ENCODE measurements at places on chromosomes 6 and 20.
A peak's percentile ranks its signal among the peaks of the same experiment; 100 is the strongest.

DNA sequence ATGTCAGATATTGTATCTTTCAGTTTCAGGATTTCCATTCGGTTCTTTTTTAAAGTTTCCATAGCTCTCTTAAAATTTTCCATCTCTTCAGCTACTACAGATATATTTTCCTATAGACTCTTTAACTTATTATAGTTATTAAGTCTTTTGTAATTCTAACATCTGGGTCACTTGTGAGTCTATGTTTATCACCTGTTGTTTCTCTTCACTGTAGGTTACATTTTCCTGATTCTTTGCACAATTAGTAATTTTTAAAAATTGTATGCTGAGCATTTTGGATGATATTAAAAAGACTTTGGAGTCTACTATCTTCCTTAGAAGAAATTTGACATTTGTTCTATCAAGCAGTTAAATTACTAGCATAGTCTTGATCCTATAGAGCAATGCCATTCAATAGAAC, 140.7 kb downstream of the QRSL1 start:
- DNase-seq = no peak
- no peaks in the 10 kb centered on the region for H3K4me1 ChIP-seq
- H3K36me3 ChIP-seq = no peaks in the 10 kb centered on the region
- no peak overlapping the region for H3K4me3 ChIP-seq

DNA sequence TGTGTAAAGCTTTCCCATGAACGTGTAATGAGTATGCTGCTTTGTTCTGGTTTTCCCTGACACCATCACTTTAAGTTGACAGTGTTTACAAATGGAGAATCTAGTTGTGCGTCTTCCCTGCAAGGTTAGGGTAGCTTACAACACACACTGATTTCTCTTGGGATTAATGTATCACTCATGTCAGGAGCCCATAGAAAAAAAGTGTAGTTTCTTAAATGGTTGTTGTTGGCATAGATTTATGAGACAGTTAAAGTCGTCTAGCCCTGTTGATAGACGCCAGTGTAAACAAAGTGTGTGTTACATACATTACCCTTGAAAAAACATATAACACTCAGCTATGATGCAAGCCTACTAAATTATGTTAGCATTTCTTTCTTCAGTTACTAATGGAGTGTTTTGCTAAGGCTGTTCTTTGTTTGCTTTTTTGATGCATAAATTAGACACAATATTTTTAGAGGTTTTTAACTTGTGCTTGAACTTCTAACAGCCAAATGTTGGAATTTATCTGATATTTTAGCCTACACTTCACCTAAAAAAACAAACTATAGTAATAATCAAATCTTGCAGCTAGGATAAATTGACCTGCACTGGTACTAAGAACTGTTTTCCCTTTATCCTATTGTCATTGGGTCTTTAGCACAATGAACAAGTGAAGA, 88.6 kb downstream of the RNF217 start:
- H3K27ac ChIP-seq = no peak overlapping the region
- H3K36me3 ChIP-seq = no peaks in the 10 kb centered on the region
- no peak overlapping the region for H3K4me3 ChIP-seq
- no peaks in the 10 kb centered on the region for H3K4me1 ChIP-seq

DNA sequence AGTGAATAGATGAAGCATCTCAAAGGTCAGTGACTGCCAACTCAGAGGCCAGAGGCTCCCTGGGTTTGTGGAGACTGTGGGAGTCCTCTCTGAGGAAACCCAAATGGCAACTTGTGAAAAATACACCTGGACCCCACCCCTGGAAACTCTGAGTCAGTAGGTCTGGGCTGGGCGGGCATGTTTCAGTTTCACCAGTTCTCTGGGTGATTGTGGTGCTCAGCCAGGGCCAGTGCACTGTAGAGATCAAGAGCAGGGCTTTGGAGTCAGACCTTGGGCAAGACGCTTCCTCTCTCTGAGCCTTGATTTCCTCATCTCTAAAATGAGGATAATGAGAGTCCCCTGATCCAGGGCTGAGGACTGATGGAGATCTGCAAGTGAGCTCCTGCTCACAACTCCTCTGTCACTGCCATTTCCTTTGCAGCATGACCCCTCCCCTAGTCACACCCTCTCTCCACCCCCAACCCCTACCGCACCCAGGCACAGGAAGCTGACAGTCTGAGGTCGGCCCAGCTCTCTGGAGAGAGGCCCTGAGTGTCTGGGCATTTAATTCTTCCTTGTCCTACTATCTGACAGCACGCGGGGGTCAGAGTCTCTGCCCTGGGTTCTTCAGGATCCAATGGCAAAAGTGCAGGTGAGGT, 5.1 kb downstream of the DEF6 start:
- H3K4me1 ChIP-seq = peaks cover 70% of the 10 kb centered on the region
- H3K4me3 ChIP-seq = peak overlapping the region; percentile 78
- peak overlapping the region; percentile 92 for H3K27ac ChIP-seq
- DNase-seq = peak; percentile 96
- H3K36me3 ChIP-seq = peaks cover 39% of the 10 kb centered on the region

DNA sequence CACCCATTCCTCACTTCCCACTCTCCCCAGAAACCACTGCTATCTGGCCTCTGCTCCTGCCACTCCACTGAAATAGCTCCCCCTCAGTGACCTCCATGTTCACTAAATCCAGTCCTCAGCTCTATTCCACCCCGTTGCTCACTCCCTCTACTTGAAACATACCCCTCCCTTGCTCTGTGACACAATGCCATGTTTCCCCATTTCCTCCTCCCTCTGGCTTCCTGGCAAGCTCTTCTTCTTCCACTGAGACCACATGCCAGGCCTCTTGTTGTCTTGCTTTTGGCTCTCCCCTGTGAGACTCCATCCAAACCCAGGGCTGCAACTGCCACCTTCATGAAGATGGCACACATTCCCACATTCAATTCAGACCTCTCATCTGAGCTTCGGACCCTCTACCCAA, 13.9 kb downstream of the TMEM151B start:
- no peak for DNase-seq
- no peak overlapping the region for H3K4me3 ChIP-seq
- H3K27me3 ChIP-seq = peaks cover 52% of the 10 kb centered on the region
- no peaks in the 10 kb centered on the region for H3K4me1 ChIP-seq

DNA sequence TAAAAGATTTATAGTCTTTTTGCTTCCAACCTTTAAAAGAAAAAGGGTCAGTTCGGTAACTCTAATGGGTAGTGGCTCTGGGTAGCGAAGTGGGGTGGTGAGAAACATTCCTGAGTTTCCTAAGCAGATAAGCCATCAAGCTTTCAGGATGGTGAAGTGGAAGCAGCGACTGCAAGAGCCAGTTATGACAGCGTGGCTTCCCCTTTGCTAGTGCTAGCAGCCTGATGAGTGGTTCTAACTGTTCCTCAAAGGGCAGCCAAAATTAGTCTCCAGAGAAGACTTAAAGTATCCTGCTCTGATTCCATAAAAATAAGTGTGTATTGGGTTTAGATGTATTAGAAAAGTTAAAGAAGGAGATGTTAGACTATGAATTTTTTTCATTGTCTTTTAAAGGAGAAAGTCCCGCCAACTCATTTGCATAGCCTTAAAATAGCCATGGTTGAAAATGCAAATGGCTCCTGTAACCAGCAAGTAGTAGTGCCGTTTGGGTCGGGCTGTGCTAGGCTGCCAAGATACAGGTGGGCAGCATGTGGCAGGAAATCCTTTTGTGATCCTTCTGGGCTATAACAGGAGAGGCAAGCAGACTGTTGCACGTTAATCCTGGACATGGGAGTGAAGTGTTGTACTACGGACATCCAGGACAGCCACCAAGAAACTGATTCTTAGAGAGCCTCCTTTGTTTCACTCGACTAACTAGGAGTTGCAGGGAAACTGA, 18.0 kb downstream of the ELOVL2 start:
- no peak overlapping the region for H3K27ac ChIP-seq
- no peaks in the 10 kb centered on the region for H3K4me1 ChIP-seq
- peaks cover 44% of the 10 kb centered on the region for H3K27me3 ChIP-seq
- H3K4me3 ChIP-seq = no peak overlapping the region
- no peaks in the 10 kb centered on the region for H3K36me3 ChIP-seq

GRCh38 chr6:73614802-73615201, 39.0 kb downstream of the SLC17A5 start:
- H3K4me1 ChIP-seq = peaks cover 4% of the 10 kb centered on the region
- no peak overlapping the region for H3K4me3 ChIP-seq
- H3K36me3 ChIP-seq = no peaks in the 10 kb centered on the region
- no peak for DNase-seq
